Lung (tissue), 17 donors: ENCODE measurements at places on chromosomes 6 and 20. TPM values are rescaled to one million over a fixed set of nuclear protein-coding genes. Genes with fewer than 3 reads are reported as not detected.

- H3K36me3 ChIP-seq: no peaks in the 10 kb centered on the region
- no peak overlapping the region for H3K4me3 ChIP-seq
- no peak overlapping the region for H3K27ac ChIP-seq
- H3K27me3 ChIP-seq: peaks cover 4% of the 10 kb centered on the region
- peaks cover 8% of the 10 kb centered on the region for H3K4me1 ChIP-seq
Measured at GRCh38 chr6:117449549-117450439, 24.1 kb upstream of the ROS1 start.

DNA sequence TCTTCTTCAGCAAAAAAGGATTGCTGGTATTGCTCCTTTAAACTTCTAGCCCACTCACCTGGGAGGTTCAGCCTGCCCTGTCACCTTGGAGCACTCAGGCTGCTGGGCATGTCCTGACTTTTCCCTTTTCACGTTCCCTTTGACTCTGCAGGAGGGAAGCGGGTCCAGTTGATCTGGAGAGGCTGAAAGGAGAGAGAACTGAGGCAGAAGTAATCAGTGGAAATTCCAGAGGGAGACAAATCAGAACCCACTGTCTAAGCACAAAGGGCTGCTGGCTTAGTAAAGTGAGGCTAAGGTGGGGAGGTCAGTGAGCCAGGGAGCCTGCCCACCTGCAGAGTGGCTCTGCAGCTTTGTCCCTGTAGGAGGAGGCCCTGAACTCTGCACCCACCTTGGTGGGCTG lies 9.7 kb upstream of the SYNDIG1 start:
- no peaks in the 10 kb centered on the region for H3K27me3 ChIP-seq
- H3K27ac ChIP-seq: no peak overlapping the region
- no peak for DNase-seq
- H3K4me1 ChIP-seq: peaks cover 12% of the 10 kb centered on the region
- H3K4me3 ChIP-seq: no peak overlapping the region

DNA sequence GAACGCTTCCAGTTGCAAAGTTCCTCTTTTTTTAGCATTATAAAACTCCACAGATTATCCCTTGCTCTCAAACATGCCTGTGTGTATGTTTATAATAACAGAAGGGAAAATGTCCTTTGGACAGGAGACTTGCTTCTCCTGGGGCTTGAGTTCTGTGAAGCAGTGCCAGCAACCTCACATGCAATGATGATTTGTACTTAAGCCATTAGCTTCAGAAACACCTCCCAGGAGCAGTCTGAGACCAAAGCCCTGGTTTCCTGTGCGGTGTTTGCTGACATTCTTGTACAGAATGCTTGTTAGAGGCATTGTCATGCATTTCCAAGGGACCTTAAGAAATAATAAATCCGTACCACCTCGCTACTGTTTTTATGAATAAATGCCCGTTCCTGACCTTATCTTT lies 752.8 kb downstream of the CBLN4 start:
- no peaks in the 10 kb centered on the region for H3K27me3 ChIP-seq
- peaks cover 2% of the 10 kb centered on the region for H3K4me1 ChIP-seq
- H3K27ac ChIP-seq: peak overlapping the region; percentile 39
- peak; percentile 24 for DNase-seq
- no peaks in the 10 kb centered on the region for H3K36me3 ChIP-seq
- no peak overlapping the region for H3K4me3 ChIP-seq

The SLC9A8 gene
- 7.8 TPM for total RNA-seq

DNA sequence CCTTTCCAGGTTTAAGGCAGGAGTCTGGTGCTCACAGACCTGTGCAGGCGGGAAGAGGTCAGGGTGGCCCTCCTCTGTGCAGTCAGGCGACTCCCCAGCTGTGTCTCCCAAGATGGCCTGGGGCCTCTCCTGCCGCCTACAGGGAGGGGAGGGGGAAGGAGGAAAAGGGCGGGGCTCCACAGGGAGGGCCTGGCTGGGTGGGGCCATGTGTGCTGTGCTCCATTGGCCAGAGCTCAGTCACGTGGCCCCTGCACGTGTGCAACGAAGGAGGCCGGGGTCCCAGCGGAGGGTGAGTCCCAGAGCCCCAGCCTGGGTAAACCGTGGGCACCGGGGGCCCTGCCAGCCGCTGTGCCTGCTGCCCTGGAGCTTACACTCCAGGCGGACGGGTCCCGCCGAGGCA lies 211.6 kb downstream of the ZDHHC14 start:
- no peaks in the 10 kb centered on the region for H3K27me3 ChIP-seq
- no peaks in the 10 kb centered on the region for H3K4me1 ChIP-seq
- no peak overlapping the region for H3K27ac ChIP-seq
- peak; percentile 13 for DNase-seq
- H3K36me3 ChIP-seq: no peaks in the 10 kb centered on the region

DNA sequence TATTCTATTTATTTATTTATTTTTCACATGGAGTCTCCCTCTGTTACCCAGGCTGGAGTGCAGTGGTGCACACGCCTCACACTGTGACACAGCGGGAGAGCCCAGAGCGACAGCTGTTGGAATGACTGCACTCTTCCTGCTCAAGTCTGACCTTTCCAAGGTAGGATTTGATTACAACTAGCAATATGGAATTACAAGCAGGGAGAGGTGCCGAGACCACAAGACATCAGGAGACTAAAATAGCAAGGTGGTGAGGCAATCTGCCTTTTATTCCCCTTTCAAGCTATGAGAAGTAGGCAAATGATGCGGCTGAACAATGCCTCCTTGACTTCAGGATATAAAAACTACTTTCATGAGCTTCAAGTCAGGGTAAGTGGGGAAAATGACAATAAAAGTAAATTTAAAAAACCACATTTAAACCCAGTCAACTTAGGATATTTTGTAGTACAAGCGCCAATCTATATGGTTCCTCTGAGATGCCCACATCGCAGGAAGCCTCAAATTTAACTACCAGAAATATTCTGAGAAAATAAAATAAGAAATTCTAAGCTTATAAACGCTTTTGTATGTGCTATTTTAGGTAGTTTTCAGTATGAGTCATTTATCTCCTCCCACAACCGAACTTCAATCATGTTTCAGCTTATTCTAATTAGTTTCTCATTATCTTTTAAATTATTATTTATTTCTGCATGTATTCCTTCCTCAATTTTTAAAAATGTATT lies 146.9 kb upstream of the SGK1 start:
- H3K4me1 ChIP-seq: no peaks in the 10 kb centered on the region
- H3K4me3 ChIP-seq: no peak overlapping the region
- H3K27me3 ChIP-seq: no peaks in the 10 kb centered on the region
- DNase-seq: no peak
- H3K27ac ChIP-seq: no peak overlapping the region
- H3K36me3 ChIP-seq: no peaks in the 10 kb centered on the region
